ENCODE measurements at places on chromosomes 12 and 14.

DNA sequence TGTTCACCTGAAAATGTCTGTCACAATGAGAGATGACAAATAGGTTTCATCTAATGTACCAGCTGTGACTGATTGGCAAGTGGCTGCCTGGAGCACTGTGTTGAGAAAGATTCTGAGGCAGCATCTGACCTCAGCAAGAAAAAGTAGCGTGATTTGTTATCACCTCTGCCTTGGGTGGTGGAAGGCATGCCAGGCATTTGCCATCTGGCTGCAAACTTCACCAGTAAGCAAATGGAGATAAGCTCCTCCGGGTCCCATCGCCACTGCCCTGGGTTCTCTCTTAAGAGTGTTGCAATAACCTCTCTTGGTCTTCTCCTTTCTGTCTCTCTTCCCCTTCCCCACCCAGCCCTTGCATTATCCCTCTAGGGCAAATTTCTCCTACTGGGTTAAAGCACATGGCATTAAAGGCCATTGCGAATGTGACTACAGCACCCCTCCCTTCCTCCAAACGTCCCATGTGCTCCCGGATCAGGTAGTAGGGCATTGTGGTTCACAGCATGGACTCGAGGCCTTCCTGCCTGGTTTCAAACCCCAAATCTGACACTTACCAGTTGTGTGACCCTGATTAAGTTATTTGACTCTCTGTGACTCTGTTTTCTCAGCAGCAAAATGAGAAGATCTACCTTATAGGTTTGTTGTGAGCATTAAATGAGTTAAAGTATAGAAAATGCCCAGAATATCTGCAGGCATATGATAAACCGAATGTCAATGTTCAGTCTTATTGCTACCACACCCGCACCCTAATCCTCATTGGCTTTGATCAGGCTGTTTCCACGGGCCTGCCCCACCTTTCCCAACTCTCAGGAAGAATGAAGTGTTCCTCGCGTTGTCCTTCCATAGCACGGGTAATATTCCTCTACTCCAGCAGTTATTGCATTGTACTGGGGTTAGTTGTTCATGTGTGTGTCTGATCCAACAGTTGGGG is 8.2 kb upstream of the LGALS3 start:
- DNase-seq, result no peak

- DNase-seq, result no peak
Measured at GRCh38 chr12:70840656-70841350, 79.7 kb downstream of the PTPRR start.

DNA sequence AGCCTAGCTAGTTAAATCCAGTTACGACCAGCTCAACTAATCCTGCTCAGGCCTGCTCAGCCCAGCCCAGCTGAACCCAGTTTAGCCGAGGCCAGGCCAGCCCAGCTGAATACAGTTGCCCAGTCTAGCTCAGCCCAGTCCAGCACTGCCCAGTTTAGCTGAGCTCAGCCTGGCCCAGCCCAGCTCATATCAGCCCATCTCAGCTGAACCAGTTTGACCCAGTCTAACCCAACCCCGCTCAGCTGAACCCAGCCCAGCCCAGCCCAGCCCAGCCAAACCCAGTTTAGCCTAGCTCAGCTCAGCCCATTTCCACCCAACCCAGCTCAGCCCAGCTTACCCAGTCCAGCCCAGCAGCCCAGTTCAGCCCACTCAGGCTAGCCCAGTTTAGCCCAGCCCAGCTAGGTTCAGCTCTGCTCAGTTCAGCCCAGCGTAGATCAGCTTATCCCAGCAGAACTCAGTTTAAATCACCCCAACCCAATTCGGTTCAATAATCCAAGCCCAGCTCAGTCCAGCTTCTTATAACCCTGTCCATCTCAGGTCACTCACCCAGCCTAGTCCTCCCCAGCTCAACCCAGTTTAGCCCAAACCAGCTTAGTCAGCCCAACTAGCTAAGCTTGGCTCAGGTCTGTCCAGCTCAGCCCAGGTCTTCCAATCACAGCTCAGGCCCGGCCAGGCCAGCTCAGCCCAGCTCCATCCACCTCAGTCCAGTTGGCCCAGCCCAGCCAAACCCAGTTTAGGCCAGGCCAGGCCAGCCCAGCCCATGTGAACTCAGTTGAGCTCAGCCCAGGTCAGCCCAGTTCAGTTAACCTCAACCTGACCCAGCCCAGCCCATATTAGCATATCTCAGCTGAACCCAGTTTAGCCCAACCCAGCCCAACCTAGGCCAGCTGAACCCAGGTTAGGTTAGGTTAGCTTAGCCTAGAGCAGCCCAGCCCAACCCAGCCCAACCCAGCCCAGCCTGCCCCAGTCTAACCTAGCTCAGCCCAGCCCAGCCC is 76.7 kb downstream of the TMEM121 start:
- DNase-seq, result no peak

- DNase-seq, result no peak
Measured at GRCh38 chr12:229441-230191, 15.7 kb upstream of the SLC6A12 start.

Measured in activated CD4-positive, alpha-beta T cell treated with anti-CD3 and anti-CD28 coated beads, Interleukin-2, amount 50 U/mL, for 4 hours (primary cell).